Aorta (tissue), 5 donors: ENCODE measurements at places on chromosomes 1 and 21.

GRCh38 chr21:34887725-34888568 is 161.2 kb downstream of the RUNX1 start:
- H3K36me3 ChIP-seq, result no peaks in the 10 kb centered on the region
- peak; percentile 94 for DNase-seq
- peak overlapping the region; percentile 22 for H3K4me3 ChIP-seq
- H3K27ac ChIP-seq, result peak overlapping the region; percentile 30
- H3K27me3 ChIP-seq, result no peaks in the 10 kb centered on the region

- peak overlapping the region; percentile 15 for H3K27ac ChIP-seq
- no peaks in the 10 kb centered on the region for H3K4me1 ChIP-seq
- H3K27me3 ChIP-seq, result no peaks in the 10 kb centered on the region
- H3K4me3 ChIP-seq, result no peak overlapping the region
Measured at GRCh38 chr1:27554759-27555699, 48.9 kb downstream of the AHDC1 start.

DNA sequence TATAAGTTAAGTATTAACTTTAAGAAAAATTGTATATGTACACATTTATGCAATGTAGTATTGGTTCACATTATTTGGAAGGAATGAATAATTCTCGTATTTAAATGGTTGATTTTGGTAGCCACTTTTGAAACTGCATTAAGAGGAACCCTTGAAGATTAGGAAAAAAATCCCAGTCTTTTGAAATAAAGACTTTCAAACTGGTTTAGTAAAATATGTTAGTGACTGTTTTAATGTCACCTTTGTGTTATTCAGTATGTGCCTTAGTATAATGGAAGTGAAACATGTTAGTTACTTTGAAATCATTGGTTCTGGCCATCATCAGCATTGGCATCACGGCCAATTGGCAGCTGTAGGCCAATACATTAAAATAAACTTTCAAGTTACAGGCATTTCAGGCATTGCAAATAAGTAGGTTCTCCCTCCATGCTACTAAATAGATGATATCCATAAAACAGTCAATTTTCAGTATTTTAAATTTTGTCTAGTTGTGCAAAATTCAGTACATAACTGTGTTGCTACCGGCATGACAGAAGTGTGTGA is 4.4 kb downstream of the MIER1 start:
- peaks cover 2% of the 10 kb centered on the region for H3K4me1 ChIP-seq
- H3K36me3 ChIP-seq, result no peaks in the 10 kb centered on the region
- H3K27me3 ChIP-seq, result no peaks in the 10 kb centered on the region
- peak overlapping the region; percentile 94 for H3K4me3 ChIP-seq
- no peak for DNase-seq

DNA sequence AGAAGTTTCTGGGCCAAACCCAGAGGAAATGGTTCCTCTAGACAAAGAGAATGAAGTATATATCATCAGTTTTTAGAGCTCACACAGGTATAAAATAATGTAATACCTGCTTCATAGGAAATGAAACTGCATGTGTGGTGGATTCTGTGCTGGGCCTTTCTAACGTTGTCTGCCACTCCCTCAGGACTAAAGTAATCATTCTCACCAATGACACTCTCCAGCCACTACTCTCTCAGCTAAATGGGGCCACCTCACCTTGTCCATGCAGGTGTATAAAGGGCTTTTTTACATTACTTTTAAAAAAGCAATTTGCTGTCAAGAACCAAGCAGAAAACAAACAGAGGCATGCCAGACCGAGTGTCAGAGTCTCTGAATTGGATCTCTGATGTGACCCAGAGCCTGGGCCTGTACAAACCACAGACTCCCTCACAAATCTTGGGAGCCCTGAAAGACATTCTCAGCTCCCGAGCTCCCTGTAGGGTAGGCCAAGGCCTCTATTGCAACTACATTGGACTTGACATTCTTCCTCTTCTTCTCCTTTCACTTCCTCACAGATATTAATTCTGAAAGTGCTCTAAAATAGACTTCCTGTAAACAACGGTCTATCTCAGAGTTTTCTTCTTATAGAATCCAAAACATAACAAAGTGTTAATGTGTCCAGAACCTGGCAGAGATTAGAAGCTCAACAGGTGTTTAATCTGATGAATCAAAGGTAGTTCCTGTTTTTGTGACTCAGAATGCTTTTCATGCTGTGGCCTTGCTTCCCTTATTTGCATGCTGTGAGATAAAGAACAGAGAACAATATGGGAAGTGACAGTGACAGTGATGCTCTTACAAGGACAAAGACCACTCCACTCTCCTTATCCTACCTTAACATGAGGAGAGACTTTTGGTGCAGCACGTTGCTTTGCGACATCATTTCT is 8.6 kb downstream of the AIM2 start:
- H3K27me3 ChIP-seq, result no peaks in the 10 kb centered on the region
- H3K36me3 ChIP-seq, result no peaks in the 10 kb centered on the region
- H3K4me1 ChIP-seq, result no peaks in the 10 kb centered on the region
- no peak for DNase-seq
- H3K4me3 ChIP-seq, result no peak overlapping the region

GRCh38 chr1:241308471-241308870 is 48.5 kb downstream of the RGS7 start:
- no peaks in the 10 kb centered on the region for H3K36me3 ChIP-seq
- H3K27ac ChIP-seq, result no peak overlapping the region
- no peaks in the 10 kb centered on the region for H3K4me1 ChIP-seq
- no peak overlapping the region for H3K4me3 ChIP-seq
- DNase-seq, result no peak

- no peaks in the 10 kb centered on the region for H3K4me1 ChIP-seq
- H3K27me3 ChIP-seq, result no peaks in the 10 kb centered on the region
- no peak overlapping the region for H3K27ac ChIP-seq
- no peak for DNase-seq
- H3K36me3 ChIP-seq, result no peaks in the 10 kb centered on the region
- no peak overlapping the region for H3K4me3 ChIP-seq
Measured at GRCh38 chr1:109243860-109244552, 5.3 kb upstream of the CELSR2 start.

GRCh38 chr1:44619261-44619900 is 54.9 kb downstream of the TMEM53 start:
- H3K4me3 ChIP-seq, result no peak overlapping the region
- no peaks in the 10 kb centered on the region for H3K36me3 ChIP-seq
- H3K27ac ChIP-seq, result no peak overlapping the region
- H3K27me3 ChIP-seq, result no peaks in the 10 kb centered on the region

GRCh38 chr1:19616489-19616888 is 27.6 kb upstream of the NBL1 start:
- no peak for DNase-seq
- H3K4me3 ChIP-seq, result no peak overlapping the region
- H3K27me3 ChIP-seq, result no peaks in the 10 kb centered on the region
- H3K4me1 ChIP-seq, result no peaks in the 10 kb centered on the region
- no peaks in the 10 kb centered on the region for H3K36me3 ChIP-seq

- no peak overlapping the region for H3K4me3 ChIP-seq
- no peak overlapping the region for H3K27ac ChIP-seq
- no peaks in the 10 kb centered on the region for H3K36me3 ChIP-seq
- no peaks in the 10 kb centered on the region for H3K27me3 ChIP-seq
- no peaks in the 10 kb centered on the region for H3K4me1 ChIP-seq
Measured at GRCh38 chr1:89454845-89455521, 69.6 kb upstream of the LRRC8B start.

DNA sequence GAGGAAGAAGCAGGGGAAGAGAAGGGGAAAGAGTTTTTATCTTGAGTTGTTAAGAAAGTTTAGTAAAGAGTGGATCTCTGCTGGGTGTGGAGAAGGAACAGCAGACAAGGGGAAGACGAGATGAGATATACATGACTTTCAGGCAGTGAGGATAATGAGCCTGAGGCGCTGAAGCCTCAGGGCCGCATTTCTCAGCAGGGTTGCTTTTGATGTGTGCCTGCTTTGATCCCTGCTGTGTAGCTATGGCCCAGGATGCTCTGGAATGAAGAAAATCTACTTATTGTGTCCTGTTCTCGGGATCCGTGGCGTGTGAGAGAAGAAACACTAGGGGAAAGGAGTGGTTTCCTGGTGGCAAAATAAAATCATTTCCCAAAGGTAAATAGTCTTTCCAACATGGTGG is 15.1 kb upstream of the RPE65 start:
- no peaks in the 10 kb centered on the region for H3K4me1 ChIP-seq
- no peak overlapping the region for H3K27ac ChIP-seq
- no peak for DNase-seq
- no peaks in the 10 kb centered on the region for H3K27me3 ChIP-seq
- no peaks in the 10 kb centered on the region for H3K36me3 ChIP-seq

- DNase-seq, result no peak
- no peaks in the 10 kb centered on the region for H3K36me3 ChIP-seq
- no peaks in the 10 kb centered on the region for H3K27me3 ChIP-seq
- H3K4me3 ChIP-seq, result no peak overlapping the region
- H3K4me1 ChIP-seq, result no peaks in the 10 kb centered on the region
- H3K27ac ChIP-seq, result no peak overlapping the region
Measured at GRCh38 chr21:34606051-34606450, 8.9 kb downstream of the RCAN1 start.

DNA sequence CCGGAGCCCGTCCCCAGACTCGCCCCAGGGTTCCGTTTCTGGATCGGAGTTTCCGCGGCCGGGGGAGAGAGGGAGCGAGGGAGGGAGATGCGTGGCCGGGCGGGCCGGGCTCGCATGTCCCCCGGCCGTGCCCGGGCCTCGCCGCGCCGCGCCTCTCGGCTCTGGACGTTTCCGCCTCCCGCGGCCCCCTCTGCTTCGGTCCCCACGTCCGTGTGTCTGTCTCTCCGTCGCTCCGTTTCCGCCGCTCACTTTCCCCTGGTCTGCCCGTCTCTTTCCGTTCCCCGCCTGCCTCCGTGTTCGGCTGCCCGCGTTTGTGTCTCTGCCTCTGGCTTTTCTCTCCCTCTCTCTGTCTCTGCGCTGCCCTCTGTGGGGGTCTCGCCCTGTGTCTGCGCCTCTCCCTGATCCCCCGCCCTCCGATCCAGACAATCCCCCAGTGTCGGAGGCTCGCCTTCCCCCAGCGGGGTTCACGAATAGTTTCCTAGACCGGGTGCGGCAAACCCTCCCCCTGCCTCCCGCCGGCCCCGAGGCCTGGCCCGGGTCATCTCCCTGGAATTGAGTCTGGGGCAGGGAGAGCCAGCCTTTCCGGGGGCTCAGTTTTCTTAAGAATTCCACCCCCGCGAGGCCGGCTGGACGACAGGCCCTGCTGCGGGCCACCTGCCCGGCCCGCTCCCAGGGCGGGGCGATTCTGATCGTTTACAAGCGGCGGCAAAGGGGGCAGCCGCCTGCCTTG is 735 bp downstream of the NBL1 start:
- no peaks in the 10 kb centered on the region for H3K36me3 ChIP-seq
- no peaks in the 10 kb centered on the region for H3K27me3 ChIP-seq
- peak; percentile 60 for DNase-seq
- peak overlapping the region; percentile 89 for H3K4me3 ChIP-seq
- H3K27ac ChIP-seq, result peak overlapping the region; percentile 78

GRCh38 chr1:5959087-5959486 is 33.1 kb downstream of the NPHP4 start:
- H3K4me1 ChIP-seq, result no peaks in the 10 kb centered on the region
- no peaks in the 10 kb centered on the region for H3K27me3 ChIP-seq
- H3K36me3 ChIP-seq, result no peaks in the 10 kb centered on the region

GRCh38 chr1:113530021-113530420 is 139.7 kb downstream of the MAGI3 start:
- H3K4me3 ChIP-seq, result no peak overlapping the region
- no peak overlapping the region for H3K27ac ChIP-seq
- H3K27me3 ChIP-seq, result no peaks in the 10 kb centered on the region
- H3K36me3 ChIP-seq, result no peaks in the 10 kb centered on the region
- DNase-seq, result no peak

DNA sequence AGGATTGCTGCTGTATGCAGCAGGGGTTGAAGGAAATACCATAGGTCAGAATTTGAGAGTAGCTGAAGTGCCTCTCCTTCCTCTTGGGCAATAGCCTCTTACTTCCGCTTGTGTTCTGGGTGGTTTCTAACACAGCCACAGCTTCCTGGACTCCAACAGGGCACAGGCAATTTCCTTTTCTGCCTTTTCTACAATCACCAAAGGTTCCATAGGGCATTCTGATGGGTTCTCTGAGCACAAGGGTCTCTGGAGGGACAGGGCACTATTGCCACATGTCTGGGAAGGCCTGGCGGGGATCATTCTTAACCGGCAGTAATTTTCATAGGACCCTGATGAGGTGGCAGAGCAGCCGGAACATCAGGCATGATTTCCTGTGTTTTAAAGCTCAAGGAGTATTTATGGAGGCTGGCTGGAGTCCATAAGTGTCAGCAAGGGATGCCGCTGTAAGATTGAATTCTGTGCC is 5.5 kb upstream of the AGTRAP start:
- H3K27ac ChIP-seq, result no peak overlapping the region
- H3K36me3 ChIP-seq, result no peaks in the 10 kb centered on the region
- H3K27me3 ChIP-seq, result no peaks in the 10 kb centered on the region
- H3K4me1 ChIP-seq, result no peaks in the 10 kb centered on the region
- DNase-seq, result no peak
- H3K4me3 ChIP-seq, result no peak overlapping the region
